ENCODE measurements at places on chromosomes 3 and 15. TPM values are rescaled to one million over a fixed set of nuclear protein-coding genes. Genes with fewer than 3 reads are reported as not detected.

DNA sequence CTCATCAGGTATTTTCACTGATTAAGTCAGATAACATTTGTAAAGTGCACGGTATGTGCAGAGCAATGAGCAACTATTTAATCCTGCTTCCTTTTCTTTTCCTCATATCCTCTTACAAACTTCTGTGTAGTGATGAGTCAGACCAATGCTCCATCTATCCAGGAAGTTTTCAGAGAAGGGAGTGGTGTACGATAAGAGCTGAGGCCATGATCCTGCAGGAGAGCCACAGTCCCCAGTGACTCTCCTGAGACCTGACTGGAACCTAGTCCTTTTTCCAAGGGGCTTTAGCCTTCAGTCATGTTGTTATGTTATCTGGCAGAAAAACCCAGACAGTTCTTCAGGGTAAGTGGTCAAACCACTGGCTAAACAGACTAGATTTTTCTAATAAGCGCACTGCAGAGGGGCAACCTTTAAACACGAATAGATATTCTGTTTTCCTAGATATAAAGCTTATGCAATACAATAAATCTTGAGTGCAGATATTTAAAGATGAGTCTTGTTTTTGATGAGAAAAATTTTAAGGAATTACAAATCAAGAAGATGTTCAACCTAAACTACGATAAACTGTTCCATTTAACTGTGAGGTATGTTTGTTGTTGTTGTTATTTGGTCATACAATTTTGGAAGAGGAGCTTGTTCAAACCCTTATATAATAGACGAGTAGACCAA is 110.5 kb upstream of the RAP2B start:
- DNase-seq, result no peak

DNA sequence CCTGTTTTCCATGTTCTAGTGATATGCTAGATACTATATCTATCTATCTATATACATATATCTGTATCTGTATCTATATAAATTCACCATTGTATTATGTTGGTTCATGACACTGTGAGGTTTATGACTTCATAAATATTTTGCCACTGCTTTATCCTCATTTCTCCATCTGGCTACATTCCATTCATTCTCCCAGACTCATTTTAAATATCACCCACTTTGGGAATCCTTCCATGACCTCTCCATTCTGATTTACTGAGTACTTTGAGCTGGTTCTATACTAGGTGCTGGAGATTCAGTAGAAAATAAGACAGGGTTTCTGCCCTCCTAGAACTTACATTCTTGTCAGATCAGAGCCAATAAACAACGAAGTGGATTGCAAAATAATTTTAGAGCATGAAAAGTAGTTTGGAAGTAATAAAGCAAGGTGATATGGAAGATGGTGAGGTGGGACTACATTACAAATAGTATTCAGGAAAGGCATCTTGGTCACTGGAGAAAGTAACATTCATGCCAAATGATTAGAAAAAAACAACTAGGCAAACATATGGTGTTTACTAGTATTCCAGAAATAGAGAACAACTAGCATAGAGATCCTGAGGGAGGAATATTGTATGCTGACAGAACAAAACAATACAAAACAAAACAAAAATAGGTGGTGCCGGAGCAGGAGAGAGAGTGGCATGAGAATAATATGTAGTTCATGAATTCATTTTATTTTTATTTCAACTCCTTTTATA is 11.6 kb upstream of the PLSCR4 start:
- DNase-seq, result no peak

- DNase-seq, result no peak
Observed at GRCh38 chr3:197889204-197889930, 60.6 kb upstream of the RPL35A start.

GRCh38 chr3:152039887-152040286 is 166.4 kb downstream of the SUCNR1 start:
- no peak for DNase-seq

- DNase-seq, result no peak
Observed at GRCh38 chr3:53198256-53198977, 37.4 kb downstream of the PRKCD start.

GRCh38 chr3:81968658-81969057 is 207.2 kb upstream of the GBE1 start:
- DNase-seq, result no peak

GRCh38 chr15:77897896-77898406 is 179.6 kb downstream of the TBC1D2B start:
- no peak for DNase-seq

GRCh38 chr3:126971891-126972351 is 11.0 kb upstream of the PLXNA1 start:
- DNase-seq, result no peak

GRCh38 chr15:78660584-78660983 is 19.6 kb upstream of the CHRNB4 start:
- no peak for DNase-seq

DNA sequence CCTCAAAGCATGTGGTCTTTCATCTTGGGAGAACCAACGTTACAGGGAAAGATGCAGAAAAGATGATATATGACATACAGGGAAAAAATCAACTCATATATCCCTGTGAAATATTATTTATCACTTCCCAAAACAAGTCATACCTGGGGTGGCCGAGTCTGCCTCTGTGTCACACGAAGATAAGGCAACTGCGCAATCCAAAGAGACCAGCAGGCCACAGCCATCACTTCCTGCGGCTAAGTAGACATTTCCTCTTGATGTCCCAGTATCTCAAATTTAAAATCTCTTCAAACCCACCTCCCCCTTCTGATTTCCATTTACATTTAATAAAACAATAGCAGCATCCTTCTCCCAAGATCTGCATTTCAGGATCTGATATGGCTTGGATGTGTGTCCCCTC is 71.5 kb downstream of the IGF2BP2 start:
- no peak for DNase-seq

DNA sequence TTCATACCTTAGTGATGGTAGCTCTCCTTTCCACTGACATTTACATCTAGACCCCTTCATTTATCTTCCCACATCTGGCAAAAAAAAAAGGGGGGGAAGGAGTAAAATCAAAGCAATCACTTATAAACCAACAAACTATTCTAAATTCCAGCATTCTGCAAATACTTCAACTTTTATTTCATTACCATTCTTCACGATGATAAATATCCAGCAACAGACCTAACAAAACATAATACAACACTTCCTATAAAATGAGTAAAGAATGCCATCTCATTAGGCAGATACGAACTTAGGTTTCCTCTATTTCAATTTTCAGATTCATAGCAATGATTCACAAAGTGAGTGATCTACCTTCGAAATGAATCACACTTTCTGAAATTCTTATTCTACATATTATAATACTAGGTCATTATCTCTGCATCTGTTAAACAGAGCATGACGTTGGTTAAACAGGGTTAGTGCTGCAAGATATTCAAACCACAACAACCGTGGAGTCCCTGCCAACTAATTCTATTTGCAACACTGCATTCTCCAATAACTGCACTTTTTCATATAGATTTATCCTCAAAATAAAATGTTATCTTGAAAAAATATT is at the start of gene LRRFIP2:
Gene LRRFIP2, minus strand, starts transcription at position 51 of the 595 bp plus-strand sequence. CDS start 25,599 bp downstream, outside the sequence.
- no peak for DNase-seq

GRCh38 chr3:9278498-9278897 is 29.1 kb upstream of the SRGAP3 start:
- DNase-seq, result no peak

GRCh38 chr15:59522988-59523461 is 85.0 kb downstream of the FAM81A start:
- no peak for DNase-seq

DNA sequence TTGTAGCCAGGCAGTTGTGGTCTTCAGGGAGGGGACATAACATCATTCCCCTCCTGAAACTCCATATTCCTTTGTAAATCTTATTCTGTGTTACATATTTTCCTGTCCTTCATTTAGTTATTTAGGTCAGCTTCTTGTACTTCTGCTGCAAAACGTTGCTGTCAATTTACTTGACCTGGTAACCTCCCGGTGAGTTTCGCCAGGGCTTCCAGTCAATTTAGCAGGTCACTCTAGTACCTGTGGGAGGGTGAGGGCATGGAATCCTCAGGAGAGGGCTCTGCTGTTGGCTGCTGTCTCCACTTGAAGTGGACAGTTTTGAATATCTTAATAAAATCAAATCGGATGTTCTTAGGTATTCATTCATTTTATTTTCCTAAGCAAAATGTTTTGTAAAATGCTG is 29.6 kb downstream of the FNDC3B start:
- no peak for DNase-seq

GRCh38 chr3:45644791-45645201 is 44.4 kb upstream of the SACM1L start:
- no peak for DNase-seq

DNA sequence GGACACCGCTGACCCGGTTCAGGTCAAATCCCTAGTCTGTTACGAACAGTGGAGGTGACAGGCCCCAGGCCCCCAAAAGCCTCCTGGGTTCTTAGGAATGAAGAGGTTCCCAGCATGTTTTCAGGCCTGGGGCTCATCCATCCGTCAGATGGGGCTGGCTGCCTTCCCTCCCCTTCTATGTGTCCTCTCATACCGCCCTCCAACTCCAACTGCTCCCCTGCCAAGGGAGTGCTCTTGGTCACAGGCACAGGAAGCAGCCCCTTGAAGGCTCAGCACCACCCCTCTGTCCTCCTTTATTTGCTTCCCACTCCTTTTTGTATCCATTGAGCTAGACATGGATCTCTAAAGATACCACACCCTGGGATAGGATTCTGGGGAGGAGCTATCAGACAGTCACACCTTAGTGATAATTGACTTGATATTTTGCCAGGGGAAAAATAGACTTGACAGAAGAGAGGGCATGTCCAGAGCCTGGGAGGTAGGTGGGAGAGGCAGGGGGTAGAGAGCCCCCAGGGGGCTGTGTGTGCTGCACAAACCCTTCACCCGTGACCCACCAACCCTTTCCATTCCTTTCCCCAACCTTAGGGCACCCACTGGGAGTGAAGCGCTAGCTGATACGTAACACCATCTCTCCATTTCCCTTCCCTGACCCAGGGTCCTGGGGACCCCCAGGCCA is 10.7 kb upstream of the CSPG4 start:
- no peak for DNase-seq

DNA sequence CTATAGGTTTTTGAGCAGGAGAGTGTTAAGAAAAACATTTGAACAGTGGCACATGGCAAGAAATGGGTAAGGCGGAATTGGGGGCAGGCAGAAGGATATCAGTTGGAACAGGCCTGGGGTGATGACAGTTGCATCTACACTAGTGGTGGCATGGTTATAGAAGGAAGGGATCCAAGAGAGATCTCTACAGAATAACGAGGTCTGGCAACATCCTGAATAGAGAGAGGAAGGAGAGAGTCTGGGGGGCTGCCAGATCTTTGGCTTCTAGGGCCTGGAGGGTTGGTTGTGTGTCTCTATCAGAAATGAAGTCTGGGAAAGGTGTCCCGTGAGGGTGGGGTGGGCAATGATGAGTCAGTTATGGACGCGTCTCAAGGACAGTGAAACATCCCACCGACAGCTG is 26.3 kb downstream of the FSTL1 start:
- DNase-seq, result no peak

GRCh38 chr3:71956069-71956340 is 171.1 kb upstream of the PROK2 start:
- DNase-seq, result no peak

The SIDT1 gene
- total RNA-seq, result 8.2 TPM

The RARRES1 gene
- total RNA-seq, result 4.5 TPM

The LARP6 gene
- 16.3 TPM for total RNA-seq

The DOCK3 gene
- 39.9 TPM for total RNA-seq

The FAM162A gene
- total RNA-seq, result 9.0 TPM

The CACNA1D gene
- total RNA-seq, result 21.6 TPM

The FSD2 gene
- not detected for total RNA-seq

The HHLA2 gene
- not detected for total RNA-seq

The CCDC54 gene
- not detected for total RNA-seq

The ARIH1 gene
- 31.4 TPM for total RNA-seq

The MRPL46 gene
- total RNA-seq, result 15.1 TPM

The LRRIQ4 gene
- 0.82 TPM for total RNA-seq

Measured in frontal cortex (tissue), 4 donors.